ENCODE measurements at places on chromosomes 5 and 9.
A peak's percentile ranks its signal among the peaks of the same experiment; 100 is the strongest.

- DNase-seq = no peak
Measured at GRCh38 chr5:148972974-148973374, 89.9 kb downstream of the SH3TC2 start.

DNA sequence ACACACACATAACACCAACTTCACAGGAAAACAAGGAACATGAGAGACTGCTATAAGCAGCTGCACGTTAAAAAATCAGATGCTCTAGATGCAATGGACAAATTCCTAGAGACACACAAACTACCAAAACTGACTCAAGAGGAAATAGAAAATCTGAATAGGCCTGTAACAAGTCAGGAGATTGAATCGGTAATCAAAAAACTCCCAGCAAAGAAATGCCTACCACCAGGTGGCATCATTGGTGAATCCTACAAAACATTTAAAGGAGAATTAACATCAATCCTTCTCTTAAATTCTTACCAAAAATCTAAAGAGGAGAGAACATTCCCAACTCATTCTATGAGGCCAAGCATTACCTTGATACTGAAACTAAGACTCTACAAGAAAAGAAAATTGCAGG is 54.9 kb downstream of the NDST1 start:
- DNase-seq = no peak

GRCh38 chr5:144040615-144041305 is 129.7 kb downstream of the YIPF5 start:
- no peak for DNase-seq

DNA sequence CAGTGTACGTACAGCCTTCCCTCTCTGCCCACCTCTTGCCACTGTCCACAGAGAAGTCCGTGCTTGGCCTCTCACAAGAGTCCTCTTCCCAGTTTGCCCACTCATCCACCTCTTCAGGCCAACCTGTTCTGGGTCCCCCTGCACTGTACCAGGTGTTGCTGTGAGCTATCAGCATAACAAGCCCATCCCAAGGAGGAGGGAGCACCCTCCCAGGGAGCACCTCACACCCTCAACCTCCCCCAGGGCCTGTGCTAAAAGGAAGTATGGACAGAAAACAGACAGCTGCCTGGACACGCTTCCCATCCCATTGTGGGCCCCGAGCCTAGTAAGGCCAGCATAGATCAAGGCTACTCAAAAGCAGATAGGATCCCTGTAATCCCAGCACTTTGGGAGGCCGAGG is 114.2 kb upstream of the ICE1 start:
- DNase-seq = no peak

DNA sequence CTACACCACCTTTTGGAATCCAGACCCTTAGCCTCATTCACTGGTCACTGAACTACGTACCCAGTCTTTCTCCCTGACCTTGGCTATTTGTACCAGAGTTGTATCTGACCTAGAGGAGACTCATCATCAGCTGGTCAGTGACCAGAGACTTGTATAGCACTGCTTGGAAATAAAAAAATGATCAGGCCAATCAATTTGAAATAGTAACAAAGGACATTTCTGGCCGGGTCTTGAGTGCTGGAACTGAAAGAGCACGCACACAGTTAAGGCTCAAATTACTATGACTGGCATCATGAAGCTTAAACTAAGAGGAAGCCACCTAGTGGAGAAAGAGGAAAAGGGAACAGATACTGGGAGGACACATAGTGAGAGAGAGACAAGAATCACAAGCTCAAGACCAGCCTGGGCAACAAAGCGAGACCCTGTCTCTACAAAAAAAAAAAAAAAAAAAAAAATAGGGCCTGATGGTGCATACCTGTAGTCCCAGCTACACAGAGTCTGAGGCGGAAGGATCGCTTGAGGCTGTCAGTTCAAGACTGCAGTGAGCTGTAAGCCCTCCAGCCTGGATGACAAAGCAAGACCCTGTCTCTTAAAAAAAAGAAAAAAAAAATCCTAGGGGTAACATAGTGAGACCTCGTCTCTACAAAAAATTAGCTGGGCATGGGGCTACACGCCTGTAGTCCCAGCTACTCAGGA is 12.8 kb upstream of the SRP19 start:
- DNase-seq = no peak

- DNase-seq = no peak
Measured at GRCh38 chr9:61665330-61665751, 475.5 kb downstream of the SPATA31A7 start.

- DNase-seq = no peak
Measured at GRCh38 chr5:126460459-126460858, 37.2 kb downstream of the GRAMD2B start.

DNA sequence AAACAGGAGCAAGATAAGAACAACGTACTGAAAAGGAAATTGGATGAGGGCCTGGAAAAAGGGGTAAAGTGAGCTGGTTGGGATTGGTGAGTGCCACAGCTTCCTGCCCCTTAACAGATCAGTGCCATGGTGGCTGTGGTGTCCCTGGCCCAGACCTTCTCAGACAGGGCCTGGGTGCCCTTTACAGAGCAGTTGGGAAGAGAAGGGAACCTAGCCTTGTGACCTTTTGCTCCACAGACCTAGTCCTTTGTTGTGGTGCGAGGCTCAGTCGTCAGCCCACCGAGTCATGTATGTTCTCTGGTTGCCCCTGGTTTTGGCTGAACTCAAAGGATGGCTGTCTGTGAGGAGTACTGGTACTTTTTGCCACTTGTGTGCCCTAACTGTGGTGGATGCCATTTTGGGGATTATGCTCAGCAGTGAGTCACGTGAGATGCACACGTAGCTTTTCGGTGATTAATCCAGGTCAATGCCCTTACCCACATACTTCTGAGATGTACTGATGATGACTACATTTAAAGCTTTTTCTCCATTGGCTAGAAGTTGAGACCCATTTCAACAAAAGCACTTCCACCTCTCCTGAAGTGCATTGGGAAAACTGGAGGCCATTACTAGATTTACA is 48.4 kb downstream of the EXOSC2 start:
- no peak for DNase-seq

DNA sequence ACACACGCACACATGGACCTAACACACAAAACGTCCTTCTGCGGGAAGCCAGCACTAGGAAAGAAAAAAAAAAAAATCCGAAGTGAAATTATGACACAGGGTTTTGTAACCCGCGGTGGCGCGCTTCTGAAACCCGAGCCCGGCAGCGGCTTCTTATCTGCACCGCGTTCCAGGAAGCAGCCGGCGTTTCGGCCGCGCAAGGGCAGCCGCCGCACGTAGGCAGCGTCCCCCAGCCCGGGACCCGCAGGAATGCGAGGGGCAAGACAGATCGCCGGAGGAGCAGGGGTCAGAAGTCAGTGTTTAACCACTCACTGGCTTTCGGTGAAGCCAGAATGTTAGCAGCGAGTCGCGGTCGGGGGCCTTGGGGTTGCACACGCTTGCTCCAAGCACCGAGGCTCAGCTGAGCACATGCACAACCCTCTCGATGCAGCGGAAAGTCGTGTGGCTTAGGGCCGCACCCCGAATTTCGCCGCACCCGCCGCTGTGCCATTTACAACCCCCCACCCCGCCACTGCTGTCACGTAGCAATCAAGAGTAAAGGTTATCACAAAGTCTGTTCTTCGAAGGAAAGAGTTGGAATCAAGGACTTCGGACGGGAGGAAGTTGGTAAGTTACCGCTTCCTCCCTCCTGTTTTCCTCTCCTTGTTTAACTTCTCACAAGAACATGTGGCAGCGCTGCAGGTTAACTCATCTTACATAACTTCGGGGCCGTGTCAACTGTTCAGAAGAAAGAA is 167.9 kb downstream of the AUH start:
- DNase-seq = peak; percentile 33

- DNase-seq = no peak
Measured at GRCh38 chr9:92978345-92978875, 31.1 kb downstream of the FGD3 start.

- DNase-seq = no peak
Measured at GRCh38 chr5:130043834-130044233, 139.6 kb downstream of the CHSY3 start.

GRCh38 chr5:141343242-141343952 is at the start of gene PCDHGA3:
PCDHGA3 (plus strand) TSS chr5:141343829; CDS start chr5:141344034, 205 bp downstream.
- no peak for DNase-seq

GRCh38 chr9:137236936-137237421 is 4.1 kb upstream of the TUBB4B start:
- no peak for DNase-seq

GRCh38 chr5:66324357-66324756 is 180.3 kb downstream of the SREK1 start:
- no peak for DNase-seq

DNA sequence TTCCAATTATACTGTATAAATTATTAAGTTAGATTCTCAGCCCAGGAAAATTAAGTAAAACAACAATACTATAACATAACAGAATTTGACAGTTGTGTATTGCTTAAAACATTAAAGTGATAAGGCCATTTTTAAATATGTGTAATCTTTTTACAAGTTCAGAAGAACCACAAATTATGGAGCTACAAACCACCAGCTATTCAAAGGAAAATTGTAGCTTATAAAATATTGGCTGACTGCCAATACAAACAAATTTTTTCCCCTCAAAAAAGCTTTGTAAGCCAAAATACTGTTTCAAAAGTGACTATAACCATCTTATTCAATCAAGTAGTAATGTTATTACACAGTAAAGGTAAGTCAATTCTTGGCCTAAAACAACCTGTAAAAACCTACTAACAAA is 21.9 kb downstream of the STRBP start:
- no peak for DNase-seq

GRCh38 chr5:134092875-134093274 is 21.6 kb upstream of the TCF7 start:
- no peak for DNase-seq

DNA sequence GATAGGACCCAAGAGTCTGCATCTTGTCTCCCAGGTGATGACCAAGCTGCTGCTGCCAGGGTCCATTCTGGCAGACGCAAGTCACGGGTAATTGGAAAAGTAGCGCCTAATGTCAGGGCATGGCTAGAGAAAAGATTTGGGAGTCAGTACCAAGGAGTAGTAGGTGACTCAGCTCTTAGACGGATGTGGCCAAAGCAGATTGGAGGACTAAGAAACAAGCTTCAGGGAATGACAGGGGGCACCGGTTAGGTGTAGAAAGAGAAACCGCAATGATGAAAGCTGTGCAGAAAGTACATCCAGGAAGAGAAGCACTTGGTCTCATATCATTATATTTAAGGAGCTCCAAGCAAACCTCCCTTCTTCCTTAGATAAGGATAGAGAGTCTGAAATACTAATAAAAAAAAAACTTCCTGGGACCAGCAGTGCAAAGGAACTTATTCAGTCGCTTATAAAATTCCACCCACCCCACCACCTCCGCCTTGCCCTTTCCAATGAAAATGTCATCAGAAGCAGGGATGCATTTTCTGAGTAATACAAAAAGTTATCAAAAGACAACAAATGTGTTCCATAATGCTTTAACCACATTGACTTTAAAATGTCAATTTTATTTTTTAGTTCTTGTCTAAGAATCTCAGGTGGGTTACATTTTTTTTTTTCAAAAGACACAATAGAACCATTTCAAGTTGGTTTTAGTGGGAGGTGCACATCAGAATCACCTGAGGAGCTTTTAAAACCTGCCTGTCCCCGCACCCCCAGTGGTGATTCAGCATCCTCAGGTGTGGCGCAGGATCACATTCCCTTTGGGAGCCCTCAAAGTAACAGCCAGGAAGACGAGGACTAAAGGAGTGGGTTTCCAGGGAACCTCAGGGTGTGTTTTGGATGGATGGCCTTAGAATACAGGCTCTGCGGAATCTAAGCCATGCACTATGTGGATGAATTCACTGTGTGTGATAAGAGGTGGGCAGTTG is 31.2 kb downstream of the PTPN3 start:
- DNase-seq = no peak

DNA sequence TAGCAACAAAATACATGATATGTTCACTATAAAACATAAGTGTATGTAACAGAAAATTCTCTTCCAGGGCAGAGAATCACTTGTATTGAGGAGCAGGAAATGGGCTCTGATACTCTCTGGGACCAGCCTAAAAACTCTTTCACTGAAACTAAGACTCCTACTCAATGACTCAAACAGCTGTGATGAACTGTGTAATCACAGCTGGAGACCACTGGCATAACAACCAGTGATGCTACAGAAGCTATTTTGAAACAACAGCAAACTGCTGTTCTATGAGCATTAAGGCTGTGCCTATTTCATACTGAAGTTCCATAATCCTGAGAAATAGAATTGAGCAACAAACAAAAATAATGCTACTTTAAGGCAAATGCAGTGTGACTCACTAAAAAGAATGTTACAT is 594.0 kb downstream of the HINT1 start:
- DNase-seq = no peak

- DNase-seq = no peak
Measured at GRCh38 chr5:59832577-59833301, 60.8 kb downstream of the PDE4D start.

- DNase-seq = no peak
Measured at GRCh38 chr9:96107436-96107835, 194.5 kb downstream of the HSD17B3 start.

GRCh38 chr9:81083854-81084512 is 605.4 kb downstream of the TLE1 start:
- DNase-seq = no peak

DNA sequence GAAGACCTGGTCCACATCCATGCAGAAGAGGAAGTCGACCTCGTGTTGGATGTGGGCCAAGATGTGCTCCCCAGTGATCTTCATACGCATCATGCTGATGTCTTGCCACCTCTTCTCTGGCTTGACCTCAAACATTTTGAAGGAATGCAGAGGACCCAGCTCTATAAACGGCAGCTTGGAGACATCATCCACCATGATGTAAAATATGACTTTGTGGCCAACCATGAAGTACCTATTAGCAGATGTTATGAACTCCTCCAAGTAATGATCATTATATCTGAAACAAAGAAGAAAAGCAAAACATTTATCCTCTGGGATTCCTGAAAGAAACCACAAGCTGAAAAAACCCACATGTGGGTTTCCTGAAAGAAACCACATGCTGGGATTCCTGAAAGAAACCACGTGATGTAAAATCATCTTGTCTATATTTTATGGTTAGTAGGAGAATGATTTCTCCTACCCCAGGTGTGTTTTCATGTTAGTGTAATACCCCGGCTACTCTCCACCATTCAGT is 52.3 kb downstream of the GGTA1 start:
- DNase-seq = no peak

- no peak for DNase-seq
Measured at GRCh38 chr5:10756549-10756948, 4.5 kb downstream of the DAP start.

DNA sequence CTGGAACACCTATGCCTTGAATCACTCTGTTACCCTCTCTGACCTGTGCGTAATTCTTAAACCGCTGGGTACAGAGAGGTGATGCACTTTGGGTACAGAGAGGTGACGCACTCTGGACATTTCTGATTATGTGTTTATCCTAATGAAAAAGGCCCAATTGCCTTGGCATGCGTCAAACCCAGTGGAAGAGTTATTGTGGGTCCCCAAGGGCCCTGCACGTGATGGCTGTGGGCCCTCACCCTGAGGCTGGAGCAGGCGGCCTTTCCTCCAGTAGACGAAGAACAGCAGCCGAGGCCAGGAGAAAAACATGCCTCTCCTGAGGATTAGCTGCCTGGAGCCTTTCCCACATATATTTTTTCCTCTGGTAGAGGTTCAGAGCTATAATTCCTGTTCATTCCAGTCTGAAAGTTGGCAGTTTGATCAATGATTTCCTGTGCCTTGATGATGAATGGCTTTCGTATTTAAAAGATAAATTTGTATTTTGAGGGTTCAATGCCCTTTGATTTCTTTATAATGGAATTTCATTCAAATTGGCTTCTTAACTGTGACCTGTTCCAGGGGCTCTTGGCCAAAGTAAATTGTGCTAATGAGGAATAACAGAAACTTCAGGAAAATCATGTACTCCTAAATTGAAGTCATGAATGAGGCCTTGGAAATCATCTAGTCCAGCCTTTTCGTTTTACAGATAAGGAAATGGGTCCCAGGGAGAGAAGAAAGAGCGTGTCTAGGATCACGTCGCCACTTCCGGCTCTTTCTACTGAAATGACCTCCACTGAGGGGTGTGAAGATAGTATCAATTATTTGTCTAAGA is 22.8 kb downstream of the ACER2 start:
- no peak for DNase-seq

Measured in stimulated activated CD8-positive, alpha-beta memory T cell treated with anti-CD3 and anti-CD28 coated beads, Interleukin-2, amount 100 ng/mL, for 1 hour (primary cell).